ENCODE measurements at places on chromosomes 7 and 10.

- DNase-seq = no peak
These were observed 19.0 kb downstream of the TRIM56 start for GRCh38 chr7:101104193-101104713.

DNA sequence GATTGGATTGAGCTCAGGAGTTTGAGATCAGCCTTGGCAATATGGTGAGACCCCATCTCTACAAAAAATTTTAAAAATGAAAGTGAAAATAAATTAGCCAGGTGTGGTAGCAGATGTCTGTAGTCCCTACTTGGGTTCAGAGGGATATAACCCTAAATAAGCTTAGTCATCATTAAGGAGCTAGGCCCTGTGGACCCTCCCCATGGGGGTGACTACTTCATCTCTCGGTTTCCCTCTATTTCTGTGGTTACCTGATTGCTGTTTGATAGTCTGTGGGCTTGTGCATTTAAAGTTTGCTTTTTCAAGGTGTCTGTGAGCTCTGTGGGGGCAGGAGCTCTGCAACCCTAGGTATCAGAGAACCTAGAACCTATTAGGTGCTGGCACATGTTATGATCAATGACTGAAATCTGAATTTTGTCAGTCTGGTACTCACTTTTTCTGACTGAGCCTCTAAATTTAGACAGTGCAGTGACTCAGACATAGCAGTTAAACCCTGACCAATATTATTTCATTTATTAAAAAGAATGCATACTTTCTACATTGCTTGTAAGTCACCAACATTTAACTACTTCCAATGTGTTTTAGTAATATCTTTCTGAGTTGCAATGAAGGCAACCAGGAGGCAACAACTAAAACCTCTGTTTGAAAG lies 8.1 kb upstream of the CUZD1 start:
- no peak for DNase-seq

DNA sequence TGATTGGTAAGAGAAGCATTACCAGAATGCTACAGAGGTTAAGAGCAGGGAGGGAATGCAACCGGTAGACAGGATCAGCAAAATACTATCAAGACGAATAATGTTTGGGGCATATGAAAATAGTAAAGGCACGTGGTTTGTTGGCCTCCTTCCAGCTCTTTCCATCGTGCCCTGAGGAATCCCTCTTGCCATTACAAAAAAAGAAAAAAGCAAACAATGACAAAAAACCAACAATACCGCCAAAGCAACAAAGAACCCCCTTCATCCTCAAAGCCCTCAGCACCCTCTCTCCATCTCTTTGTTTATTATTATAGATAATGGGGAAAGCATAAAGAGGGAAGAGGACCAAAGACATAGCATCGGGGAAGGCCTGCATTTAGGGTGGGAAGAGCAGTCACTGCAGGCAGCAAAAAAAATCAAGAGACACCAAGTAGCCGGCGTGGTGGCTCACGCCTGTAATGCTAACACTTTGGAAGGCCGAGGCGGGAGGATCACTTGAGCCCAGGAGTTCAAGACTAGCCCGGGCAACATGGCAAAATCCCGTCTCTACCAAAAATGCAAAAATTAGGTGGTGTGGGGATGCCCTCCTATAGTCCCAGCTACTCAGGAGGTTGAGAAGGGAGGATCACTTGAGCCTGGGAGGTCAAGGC lies 78.0 kb downstream of the HIP1 start:
- DNase-seq = no peak

- peak; percentile 49 for DNase-seq
These were observed 179.3 kb downstream of the PFKFB3 start for GRCh38 chr10:6382081-6382480.

DNA sequence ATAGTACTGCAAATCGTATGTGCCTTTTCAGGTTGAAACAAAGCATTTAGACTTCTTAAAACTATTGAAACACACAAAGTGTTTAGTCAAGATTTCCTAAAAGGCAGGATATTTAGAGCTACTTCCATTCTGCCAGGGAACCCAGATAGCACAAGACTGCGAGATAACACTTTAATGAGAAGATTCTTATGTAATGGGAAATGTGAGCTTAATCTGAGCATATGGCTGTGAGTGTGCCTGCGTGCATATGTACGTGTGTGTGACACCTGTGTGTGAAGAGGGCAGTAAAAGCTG lies 14.3 kb upstream of the JCAD start:
- no peak for DNase-seq

DNA sequence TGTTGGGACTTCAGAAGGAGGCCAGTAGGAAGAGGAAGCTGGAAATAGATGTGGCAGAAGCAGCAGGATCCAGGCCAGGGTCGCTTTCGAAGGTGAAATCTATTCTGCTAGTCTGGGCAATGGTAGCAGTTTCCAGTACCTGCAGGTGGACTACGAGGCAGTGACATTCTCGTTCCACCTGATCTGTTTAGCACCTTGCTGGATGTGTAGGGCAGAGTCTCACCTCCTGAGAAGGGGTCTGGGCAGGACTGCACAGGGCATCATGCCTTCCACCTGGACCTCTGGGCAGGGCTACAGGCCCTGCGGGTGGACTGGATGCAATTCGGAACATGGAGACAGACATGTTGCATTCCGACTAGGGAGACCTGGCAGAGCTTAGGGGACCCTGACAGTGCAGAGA lies 254.8 kb upstream of the ZNF32 start:
- DNase-seq = no peak

GRCh38 chr10:114822444-114823076 lies 980 bp downstream of the FHIP2A start:
- peak; percentile 17 for DNase-seq

GRCh38 chr10:124469956-124470484 lies 8.4 kb downstream of the LHPP start:
- DNase-seq = no peak

DNA sequence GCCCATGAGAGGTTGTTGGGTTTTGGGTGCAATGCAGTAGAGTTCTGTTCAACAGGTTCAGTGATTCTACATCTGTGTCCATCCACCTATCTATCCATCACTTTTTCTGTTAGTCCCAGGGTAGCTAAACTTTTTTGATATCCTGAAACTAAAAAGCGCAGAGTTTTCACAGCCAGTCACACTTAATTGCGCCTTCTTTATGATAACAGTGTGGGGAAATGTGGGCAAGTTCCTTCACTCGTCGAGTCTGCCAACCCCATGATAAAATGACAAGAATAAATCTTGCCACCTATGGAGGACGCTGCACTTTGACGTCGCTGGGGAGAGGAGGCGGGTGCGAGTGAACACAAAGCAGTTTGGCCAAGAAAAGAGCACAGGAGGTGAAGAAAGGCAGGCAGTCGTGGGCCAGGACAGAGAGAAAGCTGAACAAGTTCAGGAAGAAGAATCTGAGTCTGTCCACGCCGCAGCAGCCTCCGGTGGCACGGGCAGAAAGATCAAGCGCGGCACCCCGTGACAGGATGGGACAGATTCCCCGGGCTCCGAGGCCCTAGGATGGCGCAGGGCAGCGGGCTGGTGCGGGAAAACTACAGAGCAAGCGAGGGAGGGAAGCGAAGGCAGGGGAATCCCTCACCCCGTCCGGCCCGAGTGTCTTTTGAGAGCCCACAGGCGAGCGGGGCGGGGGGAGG lies 9.2 kb downstream of the SP8 start:
- no peak for DNase-seq

- DNase-seq = no peak
These were observed 166.6 kb downstream of the ARHGAP21 start for GRCh38 chr10:24556750-24557742.

GRCh38 chr7:89563597-89563996 lies 590.7 kb upstream of the STEAP1 start:
- DNase-seq = no peak

DNA sequence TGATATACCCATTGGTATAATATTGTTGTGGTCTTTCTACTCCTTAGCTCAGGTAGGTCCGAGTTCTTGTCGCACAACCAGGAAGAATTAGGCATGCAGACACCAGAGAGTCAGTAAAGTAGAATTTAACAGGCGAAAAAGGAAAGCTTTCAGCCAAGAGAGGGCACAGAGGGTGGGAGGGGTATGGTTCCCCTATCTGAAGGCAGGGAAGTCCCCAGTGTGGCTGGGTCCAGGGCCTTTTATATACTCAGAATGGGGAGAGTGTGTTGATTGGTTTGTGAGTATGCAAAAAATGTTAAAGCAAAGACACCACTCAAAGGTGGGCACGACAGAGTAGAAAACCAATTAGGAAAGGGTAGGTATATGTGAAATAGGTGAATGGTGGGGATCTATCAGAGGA lies 53.9 kb downstream of the IMMP2L start:
- DNase-seq = no peak

- no peak for DNase-seq
These were observed 118.2 kb downstream of the CACNA2D1 start for GRCh38 chr7:82325416-82325815.

- no peak for DNase-seq
These were observed 412.3 kb upstream of the FOXK1 start for GRCh38 chr7:4269746-4270145.

- no peak for DNase-seq
These were observed 192.5 kb upstream of the POT1 start for GRCh38 chr7:125122173-125122572.

GRCh38 chr10:119316729-119317097 lies 109.3 kb downstream of the GRK5 start:
- DNase-seq = no peak

GRCh38 chr10:90969947-90970673 lies 49.2 kb upstream of the ANKRD1 start:
- DNase-seq = no peak

DNA sequence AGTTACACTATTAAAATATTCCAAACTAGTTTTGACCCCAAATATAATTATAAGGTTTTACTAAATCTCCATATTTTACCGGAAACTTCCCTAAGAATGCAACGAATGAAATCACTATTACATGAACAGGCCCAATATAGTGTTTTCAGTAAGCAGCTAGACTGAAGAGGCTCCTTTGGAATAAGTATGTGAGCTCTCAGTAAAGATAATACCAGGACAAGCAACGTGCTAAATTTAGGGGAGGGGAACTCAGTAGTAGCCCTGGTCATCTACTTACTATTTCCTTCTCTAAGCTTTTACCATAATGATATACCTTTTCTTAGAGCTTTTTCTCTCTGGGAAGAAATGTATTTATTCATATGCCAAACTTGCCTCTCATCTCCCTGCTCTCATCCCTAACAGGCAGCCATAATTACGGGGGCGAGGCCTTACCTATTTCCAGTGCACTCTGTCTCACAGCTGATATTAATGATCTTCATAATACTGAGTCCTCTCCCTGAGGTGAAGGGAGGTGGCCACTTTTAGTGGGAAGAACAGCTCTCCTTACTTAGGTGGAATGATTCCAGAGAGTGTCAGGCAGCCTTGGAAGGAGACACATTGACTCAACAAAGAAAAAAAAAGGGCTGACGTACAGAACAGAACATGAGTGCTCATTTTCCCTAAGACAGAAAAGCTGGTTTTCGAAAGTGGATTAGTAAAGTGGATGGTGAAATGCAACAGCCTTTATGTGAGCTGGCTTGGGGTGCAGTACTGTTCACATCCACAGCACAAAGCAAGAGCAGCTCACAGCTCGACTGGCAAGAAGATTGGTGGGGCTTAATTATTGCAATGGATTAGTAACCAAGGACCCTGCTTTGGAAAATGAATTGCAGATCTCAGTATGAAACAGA lies 165.4 kb downstream of the GLI3 start:
- DNase-seq = no peak

All from CD4-positive, alpha-beta T cell treated with Interleukin-15 for 1 hour (primary cell).